ENCODE measurements at places on chromosomes 3 and 15.
A peak's percentile ranks its signal among the peaks of the same experiment; 100 is the strongest.

DNA sequence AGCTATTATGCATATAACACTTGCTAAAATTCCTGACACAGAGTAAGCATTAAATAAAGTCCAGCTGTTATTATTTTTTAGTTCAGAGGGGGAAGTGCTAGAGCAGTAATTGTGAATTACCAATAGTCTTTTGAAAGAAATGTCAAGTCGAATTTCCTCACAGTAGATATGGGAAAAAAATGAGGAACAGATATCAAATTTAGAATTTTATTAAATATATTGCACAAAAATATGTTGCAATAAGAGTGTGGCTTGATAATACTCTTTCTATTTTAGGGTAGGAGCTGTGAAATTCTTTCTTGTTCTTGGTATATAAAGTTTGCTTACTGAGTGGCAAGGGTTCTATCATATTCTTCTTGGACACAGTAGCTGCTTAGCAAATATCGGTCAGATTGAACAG, 181.3 kb downstream of the NFKBIZ start:
- DNase-seq: no peak

GRCh38 chr15:72923289-72923688, 129.0 kb upstream of the NEO1 start:
- no peak for DNase-seq

- DNase-seq: no peak
Observed at GRCh38 chr3:198051836-198052235, 91.8 kb downstream of the LMLN start.

GRCh38 chr3:73762855-73763254, 138.1 kb upstream of the PDZRN3 start:
- DNase-seq: no peak

DNA sequence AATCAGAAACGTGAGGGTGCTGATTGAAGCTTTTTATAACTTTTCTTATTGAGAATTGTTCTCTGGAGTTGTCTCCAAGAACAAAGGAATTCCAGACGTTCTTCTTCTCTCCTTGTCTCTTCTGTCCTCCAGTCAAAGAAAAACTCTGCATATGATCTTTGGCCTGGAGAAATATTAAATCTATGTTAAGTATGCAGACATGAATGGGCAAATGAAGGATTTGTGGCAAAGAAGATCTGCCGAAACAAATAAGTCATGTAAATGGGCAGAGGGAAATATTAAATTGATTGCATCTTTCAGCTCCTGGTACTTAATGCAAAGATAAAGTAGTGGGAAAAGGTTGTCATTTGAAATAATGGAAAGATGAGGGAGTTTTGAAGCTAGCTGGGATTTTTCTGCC, 74.9 kb downstream of the IGF1R start:
- DNase-seq: no peak

DNA sequence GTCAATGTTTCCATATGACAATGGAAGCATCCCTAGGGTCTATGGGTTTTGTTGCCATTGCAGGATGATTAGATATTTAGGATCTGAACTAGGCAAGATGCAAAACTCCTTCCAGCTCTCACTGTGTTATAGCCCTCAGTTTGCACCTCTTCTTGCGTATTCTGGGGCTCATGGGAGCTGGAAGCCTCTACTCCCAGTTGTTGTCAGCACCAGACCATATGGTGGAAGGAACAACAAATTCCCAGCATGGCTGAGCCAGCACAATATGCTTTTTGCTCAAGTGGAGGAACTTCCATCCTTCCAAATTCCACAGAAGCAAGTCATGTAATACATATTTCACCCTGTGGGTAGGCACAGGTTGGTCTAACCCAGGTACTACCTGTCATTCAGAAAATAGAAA, 18.5 kb upstream of the CTXND1 start:
- DNase-seq: no peak

GRCh38 chr3:188153437-188154013, 432 bp upstream of the LPP start:
- DNase-seq: no peak

- DNase-seq: no peak
Observed at GRCh38 chr3:35864871-35865270, 225.5 kb downstream of the ARPP21 start.

- no peak for DNase-seq
Observed at GRCh38 chr3:16374047-16374934, 109.3 kb downstream of the OXNAD1 start.

- no peak for DNase-seq
Observed at GRCh38 chr15:89679212-89679611, at the start of gene PLIN1. TSS of gene PLIN1 (minus strand) at chr15:89679367. CDS start at chr15:89677489, 1,878 bp downstream.

DNA sequence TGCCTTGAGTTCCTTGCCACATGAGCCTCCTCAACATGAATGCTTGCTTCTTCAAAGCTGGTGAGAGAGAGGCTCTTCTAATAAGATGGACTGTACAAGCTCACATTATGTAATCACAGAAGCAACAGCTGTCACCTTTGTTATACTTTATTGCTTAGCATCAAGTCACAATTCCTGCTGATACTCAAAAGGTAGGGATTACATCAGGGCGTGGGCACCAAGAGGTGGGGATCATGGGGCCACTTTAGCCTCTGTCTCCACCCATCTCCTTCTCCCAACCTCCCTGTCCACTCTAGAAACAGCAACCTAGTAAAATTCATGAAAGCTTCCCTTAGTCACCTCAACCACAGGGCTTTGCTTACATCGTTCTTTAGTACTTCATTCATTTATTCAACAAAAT, 95.9 kb downstream of the FAM43A start:
- DNase-seq: no peak

DNA sequence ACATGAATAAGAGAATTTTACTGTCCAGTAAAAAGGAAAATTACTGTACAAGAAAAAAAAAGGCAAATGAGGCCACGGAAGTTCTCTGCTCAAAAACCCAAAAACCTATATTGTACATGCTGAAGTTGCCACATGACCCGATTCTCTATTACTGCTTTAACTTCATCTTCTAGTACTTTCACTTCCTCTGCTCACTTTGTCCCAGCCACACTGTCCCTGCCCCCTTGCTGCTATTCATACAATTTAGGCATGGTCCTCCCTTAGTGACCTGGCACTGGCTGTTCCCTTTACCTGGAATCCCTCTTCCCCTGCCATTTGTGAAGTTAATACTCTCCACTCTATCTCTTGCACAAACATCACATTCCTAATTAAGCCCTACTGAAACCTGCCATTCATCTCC, 457.4 kb downstream of the MAGI1 start:
- DNase-seq: no peak

- no peak for DNase-seq
Observed at GRCh38 chr3:194541483-194541882, 54.7 kb upstream of the ATP13A3 start.

DNA sequence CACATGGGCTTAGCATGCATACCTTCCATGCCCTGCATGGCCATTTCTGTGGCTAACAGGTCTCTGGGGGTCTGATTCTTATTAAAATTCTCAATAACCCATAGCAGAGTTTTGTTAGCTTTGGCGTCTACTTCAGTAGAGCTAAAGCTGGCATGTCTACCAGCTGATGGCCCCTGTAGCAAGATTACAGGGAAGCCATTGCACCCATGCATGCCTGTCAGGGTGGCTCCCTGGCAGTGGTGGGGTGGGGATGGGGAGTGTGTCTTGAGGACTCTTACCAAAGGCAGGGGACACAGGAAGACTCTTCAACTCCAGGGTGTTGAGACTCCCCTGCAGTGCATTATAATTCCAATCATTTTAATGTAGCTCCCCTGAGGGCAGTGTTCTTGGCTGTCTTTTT, 4.7 kb downstream of the KY start:
- DNase-seq: no peak

DNA sequence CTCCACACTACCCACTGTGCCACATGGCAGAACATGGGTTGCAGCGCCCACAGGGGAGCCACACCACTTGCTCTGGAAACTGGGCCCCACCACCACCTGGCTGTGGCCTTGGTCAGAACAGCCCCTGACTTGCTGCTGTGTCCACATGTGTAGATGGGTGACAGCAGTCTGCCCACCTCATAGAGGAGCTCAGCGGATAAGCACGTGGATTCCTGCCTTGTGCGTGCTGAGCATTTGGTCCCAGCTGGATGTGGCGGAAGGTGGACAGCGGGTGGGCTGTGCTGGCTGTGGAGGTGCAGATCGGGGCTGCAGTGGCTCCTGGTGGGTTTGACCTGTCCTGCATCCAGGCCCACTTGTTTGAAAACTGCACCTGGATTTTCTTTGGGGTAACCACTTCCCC, 6.0 kb upstream of the PLXNA1 start:
- DNase-seq: no peak

- no peak for DNase-seq
Observed at GRCh38 chr3:141575879-141576743, 89.3 kb downstream of the RASA2 start.

DNA sequence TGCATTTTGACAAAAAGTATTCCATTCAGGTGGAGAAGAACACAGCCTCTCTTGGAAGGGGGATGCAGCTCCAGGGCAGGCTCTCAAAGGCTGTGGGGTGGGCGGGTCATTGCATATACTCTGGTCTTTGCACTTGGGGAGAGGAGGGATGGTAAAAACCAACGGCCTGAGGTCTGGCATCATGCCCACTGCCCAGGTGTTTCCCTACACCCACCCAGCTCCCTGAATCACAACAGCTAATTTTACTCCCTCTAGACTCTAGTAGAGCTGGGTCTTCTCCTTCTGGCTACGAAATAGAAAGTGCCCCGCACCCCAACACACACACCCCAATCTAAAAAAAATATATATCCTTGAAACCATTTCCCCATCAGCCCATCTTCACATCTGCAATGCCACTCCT, 1.0 kb downstream of the MYLK start:
- DNase-seq: no peak

- DNase-seq: no peak
Observed at GRCh38 chr15:66613743-66614142, 47.9 kb upstream of the LCTL start.

DNA sequence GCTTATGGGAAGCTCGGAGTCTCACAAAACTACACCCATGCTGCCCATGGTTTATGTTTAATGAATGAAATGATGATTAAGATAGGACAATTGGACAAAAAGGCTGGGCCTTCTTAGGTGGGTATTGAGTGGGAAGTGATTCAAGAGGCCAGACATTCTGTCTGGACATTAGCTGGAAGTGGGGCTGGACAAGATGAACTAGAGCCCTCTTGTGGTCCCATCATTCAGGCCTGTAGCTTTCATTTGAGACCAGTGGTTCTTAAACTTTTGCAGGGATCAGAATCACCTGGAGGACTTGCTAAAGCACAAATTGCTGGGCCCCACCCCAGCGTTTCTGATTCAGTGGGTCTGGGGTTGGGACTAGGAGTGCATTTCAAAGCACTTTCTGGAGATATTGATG, 290.4 kb upstream of the CTDSPL start:
- DNase-seq: no peak

DNA sequence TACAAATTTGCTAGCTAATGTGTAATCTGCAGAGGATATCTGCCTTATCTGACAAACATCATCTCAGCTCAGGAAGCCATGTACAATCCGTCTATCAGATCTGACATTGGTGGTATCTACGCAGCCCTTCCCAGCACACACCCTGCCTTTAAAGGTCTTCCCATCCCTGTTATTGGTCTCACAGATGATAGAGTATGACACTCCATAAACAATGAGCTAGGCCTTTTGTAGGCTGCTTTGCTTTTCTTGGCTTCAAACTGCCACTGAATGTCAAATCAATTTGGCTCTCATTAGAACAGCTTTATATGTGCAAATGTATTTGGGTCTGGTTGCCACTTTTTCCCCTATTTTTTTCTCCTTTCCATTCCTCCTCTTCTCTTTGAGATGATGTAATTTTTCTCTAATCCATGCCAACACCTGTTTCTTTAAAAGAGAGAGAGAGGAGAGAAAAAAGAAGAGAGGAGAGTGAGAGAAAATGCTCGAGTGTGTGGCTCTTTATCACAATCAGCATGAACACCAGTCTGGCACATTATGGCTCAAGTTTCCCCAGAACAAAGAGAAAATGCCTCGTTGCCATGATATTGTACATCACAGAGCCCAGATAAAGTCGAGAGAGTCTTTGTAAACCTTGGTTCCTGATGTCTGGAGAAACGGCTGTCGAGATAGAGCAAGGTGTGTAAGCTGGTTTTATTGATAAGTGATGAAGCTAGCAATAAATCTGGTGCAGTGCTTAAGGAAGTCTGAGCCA, 80.8 kb upstream of the DPH6 start:
- DNase-seq: no peak

GRCh38 chr3:51967384-51968169, at the start of gene PCBP4:
TSS of gene PCBP4 (minus strand) at chr3:51967454. CDS start at chr3:51961240, 6,214 bp downstream.
- DNase-seq: no peak

- DNase-seq: no peak
Observed at GRCh38 chr15:73712107-73712506, 27.9 kb downstream of the CD276 start.

DNA sequence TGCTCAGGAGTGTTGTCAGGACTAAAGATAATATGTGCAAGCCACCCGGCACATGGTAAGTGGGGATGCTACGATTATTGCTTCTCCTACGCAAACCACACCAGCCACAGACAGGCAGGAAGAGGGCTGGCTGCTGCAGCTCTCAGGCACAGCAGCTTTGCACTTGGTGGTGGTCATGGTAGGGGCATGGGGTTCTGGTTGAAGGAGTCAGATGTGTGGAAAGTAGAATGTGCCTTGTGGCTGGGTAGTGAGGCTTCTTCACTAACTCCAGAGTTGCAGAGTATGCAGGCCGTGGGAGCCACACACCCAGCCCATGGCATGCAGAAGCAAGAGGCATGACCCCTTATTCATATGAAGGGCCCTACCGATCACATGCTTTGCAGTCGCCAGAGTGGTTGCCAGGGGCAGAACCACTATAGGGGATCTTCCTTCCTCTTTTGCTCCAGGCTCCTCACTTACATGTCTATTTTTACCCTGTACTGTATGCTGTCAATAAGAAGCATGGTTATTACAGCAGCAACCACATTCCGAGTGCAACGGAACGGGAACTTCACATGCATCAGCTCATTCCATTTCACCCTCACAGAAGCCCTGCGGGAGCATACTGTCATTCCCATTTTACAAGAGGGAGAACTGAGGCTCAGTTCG, 59.2 kb upstream of the HERC1 start:
- DNase-seq: peak; percentile 72

DNA sequence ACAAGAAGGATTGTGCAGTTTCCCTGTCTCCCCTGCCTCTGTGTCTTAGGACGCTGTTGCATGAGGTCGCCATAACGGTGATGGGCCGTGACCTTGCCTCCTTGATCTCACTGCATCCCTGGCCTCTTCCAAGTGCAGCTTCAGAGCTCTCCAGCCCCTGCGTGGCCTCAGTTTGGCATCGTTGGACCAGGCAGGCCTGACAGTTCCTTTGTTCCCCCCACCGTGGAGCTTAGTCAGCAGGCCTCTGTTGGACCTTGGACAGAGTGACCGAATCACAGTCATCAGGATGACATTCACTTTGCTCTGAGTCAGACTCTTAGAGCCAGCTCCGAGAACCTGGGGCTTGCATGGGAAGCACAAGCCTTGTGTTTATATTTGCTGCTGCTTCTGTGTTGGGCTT, 139.4 kb downstream of the OPA1 start:
- DNase-seq: no peak
